DMS79 treated with DMSO at 0.1 percent for 48 hours (cell line): ENCODE measurements at places on chromosomes 1 and 21.
A peak's percentile ranks its signal among the peaks of the same experiment; 100 is the strongest.

- DNase-seq = no peak
Measured at GRCh38 chr1:15727866-15728534, 8.1 kb upstream of the SLC25A34 start.

- DNase-seq = no peak
Measured at GRCh38 chr1:150576367-150576711, 3.1 kb downstream of the MCL1 start.

GRCh38 chr1:18632783-18633421 is 2.3 kb downstream of the PAX7 start:
- DNase-seq = peak; percentile 91

DNA sequence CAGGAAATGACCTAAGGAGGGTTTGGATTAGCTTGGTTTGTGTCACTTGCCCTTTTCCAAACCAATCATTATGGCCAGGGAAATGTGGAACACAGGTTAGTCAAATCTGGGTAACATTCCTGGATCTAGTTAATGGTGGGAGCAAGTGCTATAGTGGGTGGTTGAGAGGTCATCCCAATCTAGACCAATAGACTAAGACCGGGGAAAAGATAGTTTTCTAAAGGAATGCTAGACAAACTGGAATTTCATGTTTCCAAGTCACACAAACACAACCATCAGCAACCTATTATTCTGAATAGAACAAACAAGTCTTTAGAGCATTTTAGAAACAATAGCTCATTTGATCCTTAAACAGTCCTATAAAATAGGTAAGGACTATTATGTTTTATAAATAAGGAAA is 4.3 kb upstream of the MAN1A2 start:
- DNase-seq = no peak

DNA sequence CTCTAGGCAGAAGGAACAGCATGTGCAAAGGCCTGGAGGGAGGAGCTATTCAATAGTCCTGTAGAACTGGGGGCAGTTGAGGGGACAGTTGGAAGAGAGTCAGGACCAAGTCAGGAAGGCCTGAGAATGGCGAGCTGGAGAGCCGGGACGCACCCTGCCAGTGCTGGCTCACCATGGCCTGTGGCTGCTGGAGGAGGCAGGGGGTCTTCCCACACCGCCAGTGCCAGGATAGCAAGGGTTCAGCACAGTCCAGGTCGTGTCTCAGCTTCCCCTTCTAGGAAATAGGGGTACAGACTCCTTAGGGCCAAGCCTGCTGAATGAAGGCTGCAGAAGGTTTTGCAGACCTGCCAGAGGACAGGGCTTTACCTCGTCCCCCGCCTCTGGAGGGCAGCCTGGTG is 7.3 kb downstream of the PODN start:
- DNase-seq = no peak

GRCh38 chr1:203628201-203629015 is 1.8 kb downstream of the ATP2B4 start:
- peak; percentile 76 for DNase-seq

- no peak for DNase-seq
Measured at GRCh38 chr21:46120301-46121285, 22.7 kb downstream of the COL6A2 start.

DNA sequence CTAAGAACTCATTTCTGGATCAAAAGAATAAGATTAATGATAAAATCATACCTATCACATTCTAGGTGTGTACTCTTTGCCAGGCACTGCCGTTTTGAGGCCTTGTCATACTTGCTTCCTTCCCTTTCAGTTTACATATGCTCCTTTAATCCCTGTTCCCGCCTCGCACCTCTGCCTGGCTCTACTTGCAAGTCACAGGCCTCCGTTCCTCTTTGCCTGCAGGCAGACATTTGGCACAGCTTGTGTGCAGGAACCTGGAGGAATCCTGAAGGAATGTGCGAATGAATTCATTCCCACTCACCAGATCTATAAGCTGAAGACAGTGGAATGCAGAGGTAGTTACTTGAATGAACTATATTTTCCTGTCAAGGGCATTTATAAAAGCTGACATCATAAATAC is 13.8 kb downstream of the WLS start:
- DNase-seq = no peak
